ENCODE measurements at places on chromosomes 7 and 10. TPM values are rescaled to one million over a fixed set of nuclear protein-coding genes. Genes with fewer than 3 reads are reported as not detected.

DNA sequence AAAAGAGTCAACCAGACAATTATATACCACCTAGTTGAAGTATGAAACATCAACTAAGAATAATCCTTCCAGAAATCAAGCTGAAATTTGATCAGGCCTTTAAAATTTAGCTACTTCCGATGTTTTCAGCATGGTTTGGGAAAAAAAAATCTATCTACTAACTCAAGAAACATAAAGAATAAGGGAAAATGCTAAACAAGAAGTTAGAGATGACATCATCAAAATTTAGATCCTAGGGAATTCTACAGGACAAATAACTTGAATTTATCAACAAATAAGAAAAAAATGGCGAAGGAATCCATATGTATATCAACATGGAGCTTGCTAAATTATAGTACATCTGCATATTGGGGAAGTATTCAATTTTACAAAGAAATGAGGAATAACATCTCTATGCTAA, 36.3 kb downstream of the HYAL4 start:
- H3K4me1 ChIP-seq, result no peaks in the 10 kb centered on the region
- no peaks in the 10 kb centered on the region for H3K36me3 ChIP-seq
- no peak overlapping the region for H3K27ac ChIP-seq
- peaks cover 2% of the 10 kb centered on the region for H3K27me3 ChIP-seq

- H3K27me3 ChIP-seq, result no peaks in the 10 kb centered on the region
- no peak overlapping the region for H3K4me3 ChIP-seq
- DNase-seq, result no peak
- H3K27ac ChIP-seq, result no peak overlapping the region
- H3K4me1 ChIP-seq, result peaks cover 8% of the 10 kb centered on the region
- peaks cover 20% of the 10 kb centered on the region for H3K36me3 ChIP-seq
Observed at GRCh38 chr10:50360077-50360850, 108.9 kb upstream of the ASAH2 start.

DNA sequence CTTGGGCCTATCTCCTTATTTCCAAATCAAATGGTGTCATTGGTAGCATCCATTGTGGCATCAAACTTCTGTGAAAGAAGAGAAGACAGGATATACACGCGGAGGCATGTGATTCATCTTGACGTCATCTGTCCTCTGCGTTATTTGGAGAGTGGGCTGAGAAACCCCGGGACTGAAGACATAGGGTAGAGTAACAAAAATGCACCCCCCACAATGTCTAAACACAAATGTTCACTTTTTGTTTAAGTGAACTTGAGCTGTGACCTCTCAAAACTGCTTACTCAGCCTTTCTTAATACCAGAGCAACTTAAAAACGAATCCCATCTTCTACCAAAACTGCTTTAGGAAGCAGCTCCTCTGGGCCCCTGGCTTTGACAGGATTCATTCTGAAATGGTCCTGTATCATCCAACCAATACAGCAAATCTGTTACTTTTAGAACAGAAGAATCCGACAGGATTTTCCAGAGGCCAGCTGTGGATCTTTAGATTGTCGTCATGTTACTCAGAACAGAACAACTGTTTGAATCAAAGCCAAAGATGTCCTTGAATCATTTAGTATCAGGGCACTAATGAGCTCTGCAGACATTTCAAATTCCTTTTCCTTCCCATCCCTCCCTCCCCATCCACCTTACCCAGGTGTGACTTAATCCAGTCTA, 438.1 kb downstream of the SUGCT start:
- no peak overlapping the region for H3K27ac ChIP-seq
- H3K27me3 ChIP-seq, result peaks cover 6% of the 10 kb centered on the region
- no peaks in the 10 kb centered on the region for H3K36me3 ChIP-seq
- no peaks in the 10 kb centered on the region for H3K4me1 ChIP-seq
- no peak for DNase-seq

DNA sequence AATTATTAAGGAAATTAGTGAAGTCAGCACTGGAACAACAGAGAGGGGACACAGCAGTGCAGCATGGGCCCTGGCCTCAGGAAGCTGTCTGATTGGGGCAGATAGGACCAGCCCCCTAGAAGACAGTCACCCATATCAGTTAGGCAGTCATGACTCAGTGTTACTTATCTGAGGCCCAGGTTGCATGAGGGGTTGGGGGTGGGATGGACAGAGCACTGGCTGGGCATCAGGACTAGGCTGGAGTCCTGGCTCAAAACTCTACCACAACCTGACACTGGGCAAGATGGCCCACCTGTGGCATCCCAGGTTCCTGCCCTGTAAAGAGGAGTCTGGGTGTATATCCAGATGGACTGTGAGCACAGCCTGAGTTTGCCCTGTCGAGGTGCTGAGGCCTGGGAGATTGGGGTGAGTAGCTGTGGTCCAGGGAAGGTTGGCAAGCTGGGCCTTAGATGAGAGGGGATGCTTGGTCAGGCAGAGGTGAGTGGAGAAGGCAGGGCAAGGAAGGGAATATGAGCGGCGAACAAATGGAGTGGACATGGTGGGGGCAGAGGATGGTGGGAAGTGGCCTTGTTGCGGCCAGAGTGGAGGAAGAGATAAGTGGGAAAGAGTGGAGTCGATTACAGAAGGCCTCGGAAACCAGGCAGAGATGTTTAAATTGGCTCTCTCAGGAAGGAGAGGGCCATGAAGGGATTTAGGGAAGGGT, 37.5 kb downstream of the HK1 start:
- no peak for DNase-seq
- no peak overlapping the region for H3K4me3 ChIP-seq
- no peaks in the 10 kb centered on the region for H3K27me3 ChIP-seq
- H3K36me3 ChIP-seq, result peaks cover 11% of the 10 kb centered on the region
- peak overlapping the region; percentile 1 for H3K27ac ChIP-seq
- H3K4me1 ChIP-seq, result peaks cover 28% of the 10 kb centered on the region

The GRM3 gene
- total RNA-seq, result not detected

GRCh38 chr10:124741281-124741921, 2.8 kb downstream of the FAM53B start:
- peaks cover 75% of the 10 kb centered on the region for H3K4me1 ChIP-seq
- DNase-seq, result peak; percentile 79
- H3K27me3 ChIP-seq, result peaks cover 9% of the 10 kb centered on the region
- peaks cover 22% of the 10 kb centered on the region for H3K36me3 ChIP-seq

Measured in activated CD4-positive, alpha-beta T cell treated with anti-CD3 and anti-CD28 coated beads, Interleukin-2, amount 10 ng/mL, durations not matched to agents 7 days and 5 days (primary cell).